GM04503 (cell line): ENCODE measurements at places on chromosomes 11 and 22.

- no peak for DNase-seq
Observed at GRCh38 chr11:76230392-76230791, 24.1 kb upstream of the WNT11 start.

DNA sequence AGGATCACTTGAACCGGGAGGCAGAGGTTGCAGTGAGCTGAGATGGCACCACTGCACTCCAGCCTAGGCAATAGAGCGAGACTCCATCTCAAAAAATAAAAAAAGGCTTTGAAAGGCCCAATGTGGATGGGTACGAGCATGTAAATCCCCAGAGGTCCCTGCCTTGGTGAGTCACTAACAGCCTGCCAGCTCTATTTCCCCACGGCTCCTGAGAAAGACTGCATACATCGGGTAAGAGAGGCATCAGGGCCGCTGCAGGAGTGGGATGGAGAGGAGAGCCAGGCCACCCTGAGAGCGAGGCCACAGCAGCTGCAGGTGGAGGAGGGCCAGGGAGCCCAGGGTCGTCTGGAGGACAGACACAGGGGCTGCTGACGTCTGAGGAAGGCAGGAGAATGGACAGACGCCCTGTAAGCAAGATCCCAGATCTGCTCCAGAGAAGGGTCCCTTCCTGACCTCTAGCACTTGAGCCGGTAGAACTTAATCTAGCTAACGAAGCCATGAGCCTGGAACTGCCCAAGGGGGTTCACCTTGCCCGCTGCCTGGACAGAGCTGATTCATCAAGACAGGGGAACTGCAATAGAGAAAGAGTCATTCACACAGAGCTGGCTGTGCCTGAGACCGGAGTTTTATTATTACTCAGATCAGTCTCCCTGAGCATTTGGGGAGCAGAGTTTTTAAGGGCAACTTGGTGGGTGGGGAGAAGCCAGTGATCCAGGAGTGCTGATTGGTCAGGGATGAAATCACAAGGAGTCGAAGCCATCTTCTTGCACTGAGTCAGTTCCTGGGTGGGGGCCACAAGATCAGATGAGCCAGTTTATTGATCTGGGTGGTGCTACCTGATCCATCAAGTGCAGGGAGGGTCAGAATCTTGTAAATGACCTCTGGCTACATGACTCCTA is 5.1 kb upstream of the KRTAP5-9 start:
- DNase-seq: no peak

- no peak for DNase-seq
Observed at GRCh38 chr11:114953039-114953438, 274.7 kb downstream of the NXPE2 start.

GRCh38 chr11:17296852-17297559 is 20.5 kb downstream of the NUCB2 start:
- no peak for DNase-seq
